ENCODE measurements at places on chromosomes 1 and 21.

DNA sequence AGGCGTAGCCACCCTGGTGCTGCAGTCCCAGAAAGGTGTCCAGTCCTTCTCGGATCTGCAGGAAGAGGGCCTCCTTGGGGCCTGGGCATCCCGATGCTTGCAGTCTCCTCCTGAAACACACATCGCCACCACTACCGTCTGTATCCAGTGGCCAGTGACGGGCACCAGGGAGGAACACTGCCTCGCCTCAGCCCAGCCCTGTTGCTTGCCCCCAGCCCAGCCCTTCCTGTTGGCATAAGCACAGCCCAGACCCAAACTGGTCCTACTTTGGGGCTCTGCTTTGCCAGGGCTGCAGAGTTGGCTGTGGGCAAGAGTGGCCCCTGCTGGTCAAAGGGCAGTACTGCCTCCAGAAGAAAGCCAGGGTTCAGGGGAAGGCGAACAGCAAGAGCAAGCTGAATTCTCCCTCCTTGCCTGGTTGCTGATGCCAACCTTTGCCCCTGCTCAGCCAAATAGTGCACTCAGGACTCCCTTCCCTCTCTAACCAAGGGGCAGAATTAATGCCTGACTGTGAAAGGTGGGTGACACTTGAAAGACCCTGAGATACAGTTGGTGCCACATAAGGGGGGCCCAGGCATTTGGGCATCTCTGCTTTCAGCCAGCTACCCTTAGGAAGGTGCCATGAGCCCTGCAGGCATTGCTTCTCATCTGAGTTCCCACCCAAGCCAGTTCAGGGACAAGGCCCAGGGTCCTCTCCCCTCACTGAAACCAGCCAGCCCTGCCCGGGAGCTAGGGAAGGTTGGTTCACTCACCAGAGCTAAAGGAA, 11.1 kb upstream of the ARHGEF2 start:
- peak; percentile 65 for DNase-seq

DNA sequence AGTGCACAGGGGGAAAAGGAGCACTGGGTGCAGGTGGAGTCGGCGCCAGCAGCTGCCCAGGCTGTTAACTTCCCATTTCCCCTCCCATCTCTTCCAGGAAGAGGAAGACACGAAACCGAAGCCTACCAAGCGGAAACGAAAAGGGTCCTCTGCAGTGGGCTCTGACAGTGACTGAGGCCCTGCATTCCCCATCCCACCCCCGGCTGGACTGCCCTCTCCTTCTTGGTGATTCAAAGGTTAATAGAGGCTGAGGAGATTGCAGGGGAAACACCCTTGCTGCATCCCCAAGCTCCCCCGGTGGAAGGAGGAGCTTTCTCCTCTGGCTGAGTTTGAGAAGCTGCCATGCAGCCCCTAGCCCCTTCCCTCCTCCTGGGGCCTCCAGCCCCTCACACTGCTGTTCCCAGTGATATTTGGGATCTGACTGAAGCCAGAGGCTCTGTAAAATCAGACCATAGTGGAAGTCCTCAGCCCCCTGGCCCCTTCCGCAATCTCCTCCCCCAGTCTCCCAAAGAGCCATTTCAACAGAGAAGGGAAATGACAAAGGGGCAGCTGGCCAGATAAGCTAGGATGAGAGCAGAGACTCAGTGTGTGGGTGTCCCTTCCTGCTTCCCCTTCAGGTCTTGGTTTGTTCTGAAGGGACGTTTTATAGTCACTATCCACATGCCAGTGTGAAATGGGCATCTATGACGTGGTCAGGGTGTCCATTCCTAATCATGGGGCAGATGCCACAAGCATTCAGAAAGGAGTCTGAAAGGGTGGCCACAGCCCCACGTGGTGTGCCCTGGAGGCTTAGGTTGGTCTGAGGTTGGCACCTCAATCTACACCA, 1.9 kb upstream of the SLC27A3 start:
- DNase-seq: no peak

GRCh38 chr21:42429856-42430255, 26.2 kb downstream of the UBASH3A start:
- DNase-seq: no peak

GRCh38 chr1:36268981-36269380, 37.2 kb upstream of the SH3D21 start:
- DNase-seq: no peak

GRCh38 chr1:172835834-172836233, 176.9 kb downstream of the FASLG start:
- no peak for DNase-seq

- no peak for DNase-seq
Observed at GRCh38 chr21:29433366-29434059, 134.8 kb downstream of the BACH1 start.
